Cardiac septum (tissue), 1 donor: ENCODE measurements at places on chromosomes 2 and 18. TPM values are rescaled to one million over a fixed set of nuclear protein-coding genes. Genes with fewer than 3 reads are reported as not detected.

- no peak for DNase-seq
These were observed 58.3 kb downstream of the EML4 start for GRCh38 chr2:42227491-42227890.

- no peak for DNase-seq
These were observed 21.8 kb upstream of the RGPD4 start for GRCh38 chr2:107804608-107805498.

GRCh38 chr18:10190564-10190963 is 263.9 kb upstream of the APCDD1 start:
- DNase-seq = no peak

DNA sequence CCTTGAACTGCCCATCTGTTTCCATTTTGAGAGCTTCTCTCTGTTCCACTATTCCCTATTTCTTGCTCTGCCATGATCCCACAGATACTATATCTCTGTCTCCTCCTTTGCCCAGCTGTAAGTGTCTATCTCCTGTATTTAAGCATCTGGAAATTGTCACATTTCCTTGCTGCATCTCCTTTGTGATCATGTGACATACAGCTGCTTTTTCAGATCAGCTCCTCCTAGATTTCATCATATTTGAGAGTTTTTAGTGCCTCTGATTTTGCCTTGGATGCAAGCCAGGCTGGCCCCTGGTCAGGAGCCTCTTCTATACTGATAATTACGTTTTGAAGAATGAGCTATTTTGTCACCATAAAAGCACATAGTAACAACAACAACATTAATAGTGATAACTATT is 131.7 kb upstream of the TNP1 start:
- no peak for DNase-seq

DNA sequence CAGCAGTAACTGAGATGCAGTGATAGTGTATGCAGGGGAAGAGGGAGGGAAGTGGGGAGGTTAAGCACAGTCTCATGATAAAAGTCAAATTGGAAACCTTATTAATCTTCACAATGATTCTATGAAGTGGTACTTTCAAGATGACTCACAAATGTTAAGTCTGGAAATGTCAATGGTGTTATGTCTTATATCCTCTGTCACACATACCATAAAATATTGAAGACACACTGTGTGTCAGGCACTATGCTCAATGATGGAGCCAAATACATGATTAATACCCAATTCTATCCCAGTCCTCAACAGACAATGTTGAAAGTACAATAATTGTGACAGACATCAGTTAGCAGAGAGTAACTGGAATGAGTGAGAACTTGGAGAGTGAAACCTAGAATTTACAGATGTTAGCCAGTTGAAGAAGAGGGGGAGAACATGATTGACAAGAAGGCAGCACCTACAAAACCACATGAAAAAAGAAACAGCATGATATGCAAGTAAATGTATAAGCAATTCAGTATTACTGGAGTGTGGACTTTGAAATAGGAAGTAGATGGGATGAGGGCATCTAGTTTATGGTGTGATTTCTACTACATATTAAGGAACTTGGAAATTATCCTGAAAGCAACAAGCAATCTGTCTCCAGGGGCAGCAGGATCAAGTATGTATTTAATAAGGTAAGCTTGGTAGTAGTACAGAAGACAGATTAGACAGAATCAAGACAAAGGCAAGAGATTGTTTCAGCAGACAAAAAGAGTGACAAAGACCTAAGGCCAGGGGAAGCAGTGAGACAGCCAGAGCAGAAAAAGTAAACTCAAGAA is 107.6 kb downstream of the STRN start:
- DNase-seq = no peak

Gene SMCHD1
- total RNA-seq = 34.8 TPM

Gene SOX11
- 2.8 TPM for total RNA-seq

GRCh38 chr2:240149943-240150784 is 9.7 kb upstream of the OTOS start:
- no peak for DNase-seq

Gene IL36A
- not detected for total RNA-seq

- DNase-seq = no peak
These were observed 229.7 kb upstream of the SLC35G4 start for GRCh38 chr18:11379660-11380059.

DNA sequence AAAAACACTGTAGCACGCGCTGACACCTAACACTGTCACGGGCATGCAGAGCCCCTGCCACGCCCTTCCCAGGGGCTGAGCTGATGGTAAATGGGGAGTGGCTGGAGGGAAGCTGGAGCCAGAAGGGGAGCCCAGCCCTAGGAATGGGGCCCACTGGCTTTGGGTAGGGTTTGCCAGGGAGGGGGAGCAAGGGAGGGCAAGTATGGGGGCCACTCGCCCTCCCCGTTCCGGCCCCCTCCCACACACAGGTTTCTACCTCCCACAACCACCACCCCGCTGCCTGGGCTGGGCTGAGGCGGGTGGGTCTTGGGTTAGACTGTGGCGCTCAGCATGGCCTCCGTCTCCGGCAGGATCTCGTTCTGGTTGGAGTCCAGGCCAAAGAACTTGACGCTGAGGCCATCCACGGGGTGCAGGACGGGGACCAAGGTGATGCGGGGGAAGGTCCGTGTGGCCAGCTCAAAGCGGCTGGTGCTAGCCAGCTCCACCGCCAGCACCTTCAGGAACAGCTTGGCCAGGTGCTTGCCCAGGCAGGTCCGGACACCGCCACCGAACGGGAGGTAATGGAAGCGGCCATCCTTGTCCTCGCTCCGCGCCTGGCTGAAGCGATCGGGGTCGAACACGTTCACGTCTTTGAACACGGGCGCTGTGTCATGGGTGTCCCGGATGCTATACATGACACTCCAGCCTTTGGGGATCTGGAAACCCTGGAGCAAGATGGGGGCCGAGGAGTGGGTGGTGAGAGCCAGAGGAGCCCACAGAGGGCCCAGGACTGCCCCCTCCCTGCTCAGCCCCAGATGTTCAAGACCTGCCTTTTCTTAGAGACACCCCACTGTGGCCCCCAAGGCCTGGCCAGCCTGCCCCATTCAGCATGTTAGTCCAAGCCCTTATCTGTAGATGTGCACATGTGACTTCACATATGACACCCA is 15.5 kb downstream of the CYP26B1 start:
- peak; percentile 72 for DNase-seq

DNA sequence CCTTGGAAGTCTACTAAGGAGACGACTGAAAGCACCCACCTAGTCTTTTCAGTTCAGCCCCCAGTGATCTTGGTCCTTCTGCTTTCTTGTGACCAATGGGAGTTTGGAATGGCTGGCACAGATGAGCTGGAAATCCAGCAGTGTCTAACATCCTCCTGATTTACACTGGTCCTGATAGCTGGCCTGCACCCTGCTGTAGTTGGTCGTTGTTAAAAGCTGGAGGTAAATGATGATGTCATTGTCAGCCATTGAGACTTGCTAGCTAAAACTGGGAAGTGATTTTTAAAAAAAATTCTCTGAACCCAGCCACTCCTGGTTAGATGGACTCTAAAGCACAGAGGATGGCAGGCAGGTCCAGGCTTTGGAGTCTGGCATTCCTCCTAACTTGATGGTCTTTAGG is 19.3 kb downstream of the CCT7 start:
- peak; percentile 51 for DNase-seq

Gene SLC9A4
- not detected for total RNA-seq

Gene B3GNT2
- 31.2 TPM for total RNA-seq

DNA sequence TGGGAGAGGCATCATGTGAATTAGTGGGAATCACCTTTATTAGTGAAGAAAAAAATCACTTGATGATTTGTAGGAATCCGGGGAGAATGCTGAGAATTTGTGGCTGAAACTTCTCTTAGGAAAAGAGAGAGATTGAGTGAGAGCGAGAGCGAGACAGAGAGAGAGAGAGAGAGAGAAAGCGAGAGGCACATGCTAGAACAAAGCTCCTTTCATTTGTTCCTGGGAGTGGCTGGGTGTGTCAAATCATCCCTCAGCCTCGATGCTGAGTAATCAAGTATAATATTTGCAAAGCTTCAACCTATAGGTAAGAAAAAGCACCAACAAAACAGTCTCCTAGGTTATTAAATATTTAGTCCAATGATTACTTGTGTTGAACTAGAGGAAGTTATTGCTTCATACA is 4.4 kb upstream of the SERPINB5 start:
- no peak for DNase-seq

Gene MYO3B
- 0.05 TPM for total RNA-seq

DNA sequence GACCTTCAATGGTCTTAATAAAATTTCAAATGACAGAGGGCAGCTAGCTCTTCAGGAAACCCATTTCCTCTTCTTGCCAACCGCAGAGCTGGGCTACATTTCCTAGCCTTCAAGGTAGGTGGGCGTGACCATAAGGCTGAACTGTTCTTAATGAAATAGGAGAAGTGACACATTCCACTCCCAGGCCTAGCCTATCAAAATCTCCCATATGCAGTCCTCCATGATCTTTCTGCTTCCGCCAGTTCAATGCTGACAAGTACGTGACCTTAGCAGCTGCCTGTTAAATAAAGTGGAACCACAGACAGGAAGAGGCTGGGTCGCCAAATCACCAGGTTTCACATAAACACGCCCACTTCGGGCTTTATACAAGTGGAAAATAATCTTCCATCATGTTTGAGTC is 13.2 kb downstream of the SERPINE2 start:
- DNase-seq = no peak

Gene RNU2-63P
- not detected for total RNA-seq

DNA sequence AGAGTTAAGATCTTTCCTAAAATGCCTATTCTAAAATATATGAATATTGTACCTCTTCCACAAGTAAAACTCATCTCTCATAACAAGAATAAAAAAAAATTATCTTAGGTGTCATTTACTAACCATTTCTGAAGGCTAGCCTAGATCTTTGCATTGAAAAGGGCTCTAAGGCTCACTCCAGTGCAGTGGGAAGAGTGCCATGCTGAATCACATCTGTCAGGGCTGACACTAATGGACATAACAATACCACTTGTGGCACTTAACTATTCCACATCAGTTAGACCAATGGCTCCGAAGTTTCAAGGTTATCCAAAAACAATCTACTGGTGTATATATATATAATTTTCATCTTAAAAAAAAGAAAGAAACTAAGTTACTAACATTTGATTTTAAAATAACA is 130.2 kb downstream of the EXOC6B start:
- DNase-seq = no peak

GRCh38 chr2:185689906-185690539 is 48.6 kb upstream of the FSIP2 start:
- no peak for DNase-seq

Gene IWS1
- 40.7 TPM for total RNA-seq

DNA sequence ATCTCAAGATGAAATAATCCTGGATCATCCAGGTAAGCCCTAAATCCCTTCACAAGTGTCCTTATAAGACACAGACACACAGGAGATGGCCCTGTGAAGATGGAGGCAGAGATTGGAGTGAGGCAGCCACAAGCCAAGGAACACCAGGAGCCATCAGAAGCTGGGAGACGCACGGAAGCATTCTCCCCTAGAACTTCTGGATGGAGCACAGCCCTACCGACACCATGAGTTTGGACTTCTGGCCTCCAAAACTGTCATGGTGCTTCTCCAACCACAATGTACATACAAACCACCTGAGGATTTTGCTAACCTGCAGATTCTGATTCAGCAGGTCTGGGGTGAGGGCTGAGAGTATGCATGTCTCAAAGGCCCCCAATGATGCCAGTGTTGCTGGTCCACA is 42.5 kb downstream of the ADD2 start:
- DNase-seq = no peak

Gene CIB4
- not detected for total RNA-seq

- no peak for DNase-seq
These were observed 93.6 kb downstream of the XRCC5 start for GRCh38 chr2:216202626-216203250.

Gene PLA2R1
- 3.0 TPM for total RNA-seq

Gene GRHL1
- 1.1 TPM for total RNA-seq

DNA sequence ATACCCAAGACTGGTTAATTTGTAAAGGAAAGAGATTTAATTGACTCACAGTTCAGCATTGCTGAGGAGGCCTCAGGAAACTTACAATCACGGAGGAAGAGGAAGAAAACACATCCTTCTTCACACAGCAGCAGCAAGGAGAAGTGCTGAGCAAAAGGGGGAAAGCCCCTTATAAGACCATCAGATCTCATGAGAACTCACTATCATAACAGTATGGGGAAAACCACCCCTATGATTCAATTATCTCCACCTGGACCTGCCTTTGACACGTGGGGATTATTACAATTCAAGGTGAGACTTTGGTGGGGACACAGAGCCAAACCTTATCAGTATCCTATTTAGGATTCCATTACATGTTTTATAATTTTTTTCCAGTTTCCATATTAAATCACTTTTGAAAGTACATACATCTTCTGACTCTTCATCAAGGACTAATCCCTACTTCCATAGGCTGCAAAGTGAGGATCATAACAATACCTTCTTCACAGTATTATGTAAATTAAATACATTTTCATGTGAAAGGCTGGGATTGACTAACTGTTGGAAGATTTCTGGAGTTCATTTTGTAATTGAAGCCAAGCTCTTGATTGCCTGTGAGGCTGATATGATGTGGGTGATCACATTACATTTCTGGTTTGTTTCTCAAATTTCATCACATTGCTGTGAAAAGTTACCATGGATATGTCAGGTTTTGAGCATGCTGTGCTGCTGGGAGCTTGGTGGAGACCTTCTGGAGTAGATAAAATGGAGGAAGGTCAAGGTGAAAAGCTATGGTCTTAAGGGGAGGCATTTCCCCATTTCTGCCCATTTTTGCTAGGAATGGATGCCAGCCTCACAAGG is 31.7 kb upstream of the CERS6 start:
- DNase-seq = no peak

Gene COLEC12
- 5.5 TPM for total RNA-seq

DNA sequence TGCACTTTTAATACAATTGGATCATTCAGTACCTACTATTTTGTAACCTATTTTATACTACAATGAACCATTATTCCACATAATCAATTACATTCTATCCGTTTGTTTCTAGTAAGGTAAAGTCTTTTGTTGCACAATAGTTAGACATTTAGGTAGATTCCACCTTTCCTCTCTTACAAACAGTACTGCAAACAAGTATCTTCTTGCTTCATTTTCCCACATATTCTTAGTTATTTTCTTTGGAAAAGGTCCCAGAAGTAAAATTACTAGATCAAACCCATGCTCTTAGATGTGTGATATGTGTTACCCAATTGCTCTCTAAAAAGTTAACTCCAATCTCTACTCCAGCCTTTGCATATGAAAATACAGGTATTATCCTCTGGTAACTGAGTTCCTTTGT is 49.6 kb downstream of the SPIRE1 start:
- DNase-seq = no peak

DNA sequence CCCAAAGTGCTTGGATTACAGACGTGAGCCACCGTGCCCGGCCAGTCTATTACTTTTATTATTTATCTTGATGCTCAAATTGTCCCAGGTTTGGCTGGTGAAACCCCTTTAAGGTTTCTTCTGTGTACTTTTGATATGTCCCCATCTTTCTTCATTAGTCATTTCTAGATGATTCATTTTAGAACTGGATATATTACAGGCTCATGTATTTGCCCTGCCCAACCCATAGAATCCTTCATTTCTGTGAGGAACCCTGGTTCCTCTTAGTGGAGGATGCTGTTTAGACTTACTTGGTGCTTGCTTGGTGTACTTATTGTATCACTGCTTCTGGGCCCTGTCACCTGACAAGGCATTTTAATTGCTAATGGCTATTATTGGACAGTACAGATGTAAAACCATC is 40.1 kb downstream of the KCMF1 start:
- no peak for DNase-seq

GRCh38 chr2:194491409-194492115 is 1165.5 kb upstream of the SLC39A10 start:
- DNase-seq = no peak

GRCh38 chr2:158777077-158777476 is 18.0 kb upstream of the DAPL1 start:
- DNase-seq = no peak

GRCh38 chr2:142280831-142281230 is 150.0 kb upstream of the LRP1B start:
- DNase-seq = no peak

GRCh38 chr2:56008661-56009431 is 85.3 kb upstream of the EFEMP1 start:
- DNase-seq = no peak
